H9 (cell line): ENCODE measurements at places on chromosomes 3 and 15. TPM values are rescaled to one million over a fixed set of nuclear protein-coding genes. Genes with fewer than 3 reads are reported as not detected.

SNAP23 gene
- total RNA-seq, result 55.2 and 63.2 TPM in 2 replicates

TMEM212 gene
- total RNA-seq, result not detected in 2 replicates

FOXB1 gene
- 3.5 and 3.7 TPM in 2 replicates for total RNA-seq

MFAP1 gene
- 44.7 and 47.8 TPM in 2 replicates for total RNA-seq

ARID3B gene
- total RNA-seq, result 101 and 110 TPM in 2 replicates

UPK1B gene
- total RNA-seq, result 0.33 and 1.0 TPM in 2 replicates

DNA sequence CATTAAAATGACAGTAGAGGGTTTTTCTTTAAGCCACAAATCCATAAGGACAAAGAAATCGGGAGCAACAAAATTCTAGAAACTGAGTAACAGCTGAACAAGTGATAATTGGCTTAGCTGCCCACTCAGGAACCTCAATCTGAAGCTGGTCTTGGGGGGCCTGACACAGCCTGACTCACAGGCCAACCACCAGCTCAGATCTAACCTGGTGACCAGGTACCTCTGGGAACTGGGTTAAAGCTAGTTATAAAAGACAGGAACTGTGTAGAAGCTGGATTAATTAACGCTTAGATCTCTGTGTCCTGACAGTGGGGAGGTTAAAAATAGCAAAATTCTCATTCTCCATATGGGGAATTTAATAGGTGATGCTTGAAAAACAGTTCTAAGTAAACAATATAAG is 161.9 kb downstream of the PLCL2 start:
- DNase-seq, result no peak

DNA sequence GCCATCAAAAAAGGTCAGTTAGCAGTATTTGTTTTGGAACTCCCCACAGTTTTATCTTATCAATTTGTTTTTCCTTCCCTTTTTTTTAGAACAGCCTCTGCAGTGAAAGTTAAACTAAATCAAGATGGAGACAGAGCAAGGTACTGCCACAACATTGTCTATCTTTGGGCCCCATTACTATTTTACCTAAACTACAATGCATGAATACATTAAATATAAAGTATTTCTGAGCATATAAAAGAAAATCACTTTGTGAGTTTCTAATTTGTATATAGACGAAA is 139.5 kb downstream of the MEIS2 start:
- DNase-seq, result no peak

DNA sequence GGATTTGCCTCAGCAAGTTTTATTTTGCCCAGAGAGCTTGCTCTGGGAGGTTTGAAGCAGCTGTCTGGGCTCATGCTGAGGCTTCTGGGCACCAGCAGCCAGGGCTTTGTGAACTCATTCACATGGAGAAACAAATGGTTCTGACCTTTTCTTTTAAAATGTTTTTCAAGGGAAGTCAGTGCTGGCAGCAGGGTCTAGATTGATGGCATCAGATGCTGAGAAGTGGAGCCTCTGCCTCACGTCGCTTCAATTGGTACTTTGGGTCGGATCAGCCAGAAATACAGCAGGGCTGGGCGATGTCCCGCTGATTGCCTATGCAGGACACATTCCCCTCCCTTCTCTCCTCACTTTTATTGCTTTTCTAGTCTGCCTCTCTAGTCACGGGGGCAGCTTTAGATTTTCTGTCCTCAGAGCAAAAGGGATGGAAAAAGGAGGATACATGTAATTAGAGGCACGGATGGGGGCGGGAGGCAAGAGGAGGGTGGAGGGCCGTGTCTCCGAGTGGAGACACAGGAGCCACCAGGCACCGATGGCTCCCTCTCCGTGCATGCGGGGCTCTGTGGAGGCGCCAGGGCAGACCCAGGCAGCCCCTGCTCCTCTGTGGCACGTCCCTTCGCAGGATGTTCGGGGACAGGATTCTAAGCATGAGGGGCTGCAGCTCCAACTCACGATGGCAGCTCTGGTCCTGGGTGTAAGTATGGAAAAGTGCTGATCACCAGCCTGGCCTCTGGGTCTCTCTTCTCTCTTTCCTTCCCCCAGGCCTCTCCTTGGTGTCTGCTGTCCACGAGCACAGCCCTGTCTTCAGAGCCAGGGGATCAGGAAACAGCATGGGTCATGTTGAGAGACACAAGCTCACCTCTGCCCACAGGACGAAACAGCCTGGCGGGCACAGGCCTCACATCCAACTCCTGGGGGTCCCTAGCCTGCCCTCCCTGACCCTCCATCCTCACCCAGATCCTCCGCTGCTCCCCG is 116.1 kb downstream of the FAM43A start:
- no peak for DNase-seq

DNA sequence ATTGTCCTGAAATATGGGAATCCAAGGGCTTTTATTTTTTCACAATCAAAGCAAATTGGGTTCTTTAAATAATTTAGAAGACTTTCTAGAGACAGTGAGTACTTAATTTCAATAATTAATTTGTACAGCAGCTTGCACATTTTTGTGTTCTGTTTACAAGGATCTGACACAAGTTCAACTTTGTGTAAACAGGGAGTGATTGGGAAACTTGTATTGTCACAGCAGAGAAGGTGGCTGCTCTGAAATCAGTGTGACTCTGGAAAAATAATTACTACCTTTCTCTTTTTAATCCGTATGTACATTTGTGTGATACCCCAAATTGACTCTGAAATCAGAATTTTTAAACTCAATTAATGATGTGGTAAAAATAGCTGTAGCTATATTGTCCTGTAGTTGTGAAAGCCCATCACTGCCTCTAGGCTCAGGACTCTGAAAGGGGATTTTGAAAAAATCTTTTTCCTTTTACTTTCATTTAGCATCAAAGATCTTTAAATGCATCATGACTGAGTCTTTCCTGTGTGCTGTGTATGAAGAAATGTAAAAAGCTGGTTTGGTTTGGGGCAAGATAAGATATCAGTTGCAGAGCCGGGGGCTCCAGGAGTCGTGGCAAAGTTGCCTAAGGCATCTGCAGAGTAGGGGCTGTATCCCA is 45.1 kb downstream of the MFSD1 start:
- no peak for DNase-seq

DNA sequence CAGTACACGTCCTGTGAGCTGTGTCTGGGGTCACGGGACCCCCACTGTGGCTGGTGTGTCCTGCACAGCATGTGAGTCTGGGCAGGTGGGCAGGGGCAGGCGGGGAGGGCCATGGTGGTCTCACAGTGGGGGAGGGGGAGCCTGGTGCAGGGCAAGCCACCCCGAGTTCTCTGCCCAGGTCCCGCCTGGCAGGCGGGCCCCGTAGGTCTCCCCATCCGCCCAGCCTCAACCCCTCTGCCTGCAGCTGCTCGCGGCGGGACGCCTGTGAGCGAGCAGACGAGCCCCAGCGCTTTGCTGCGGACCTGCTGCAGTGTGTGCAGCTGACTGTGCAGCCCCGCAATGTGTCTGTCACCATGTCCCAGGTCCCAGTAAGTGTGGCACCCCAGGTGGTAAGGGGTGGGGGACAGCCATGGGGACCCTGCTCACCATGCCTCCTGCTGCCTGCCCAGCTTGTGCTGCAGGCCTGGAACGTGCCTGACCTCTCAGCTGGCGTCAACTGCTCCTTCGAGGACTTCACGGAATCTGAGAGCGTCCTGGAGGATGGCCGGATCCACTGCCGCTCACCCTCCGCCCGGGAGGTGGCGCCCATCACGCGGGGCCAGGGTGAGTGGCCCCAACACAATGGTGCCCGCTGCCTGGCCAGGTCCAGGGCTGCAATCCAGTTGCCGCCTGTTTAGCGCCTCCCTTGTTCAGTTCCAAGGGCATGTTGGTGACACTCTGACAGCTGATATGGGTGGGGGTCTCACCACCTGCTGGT is 21.9 kb downstream of the PLXNA1 start:
- peak; percentile 55 for DNase-seq

- peak; percentile 60 for DNase-seq
Observed at GRCh38 chr3:128270559-128271492, 117.5 kb downstream of the EEFSEC start.

DNA sequence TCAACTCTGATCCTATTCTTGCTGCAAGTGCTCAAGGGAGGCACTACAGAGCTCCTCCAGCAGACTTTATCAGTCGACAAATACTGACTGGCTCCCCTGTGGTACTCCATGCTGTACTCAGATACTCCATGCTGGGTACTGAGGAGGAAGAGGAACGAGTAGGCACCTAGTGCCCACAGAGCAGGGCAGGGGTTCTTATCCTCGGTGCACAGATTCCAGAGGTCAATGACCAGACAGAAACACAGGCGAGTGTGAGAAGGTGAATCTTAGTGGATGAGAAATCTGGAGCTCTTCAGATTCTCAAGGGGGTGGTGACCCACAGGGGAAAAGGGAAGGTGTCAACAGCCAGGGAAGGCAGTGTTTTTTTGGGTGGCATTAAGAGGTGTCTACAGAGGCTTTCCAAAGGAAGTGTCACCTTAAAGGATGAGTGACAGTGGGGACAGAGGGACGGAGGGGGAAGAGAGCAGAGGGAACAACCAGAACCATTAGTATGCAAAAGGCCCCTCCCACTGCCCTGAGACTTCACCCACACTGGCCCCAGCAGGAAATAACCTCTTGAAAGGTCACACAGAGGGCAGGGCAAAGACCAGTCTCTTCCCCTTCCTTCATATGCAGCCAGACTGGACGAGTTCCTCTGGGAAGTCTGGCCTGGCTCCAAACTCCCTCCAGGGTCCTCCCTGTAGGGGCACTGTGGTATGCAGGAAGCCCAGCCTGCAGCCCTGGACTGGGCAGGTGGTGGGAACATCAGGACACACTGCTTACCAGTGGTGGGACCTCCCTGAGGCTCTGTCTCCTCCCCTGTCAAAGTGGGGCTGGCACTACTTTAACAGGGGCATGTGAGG is 27.5 kb downstream of the CCDC12 start:
- peak; percentile 41 for DNase-seq

DNA sequence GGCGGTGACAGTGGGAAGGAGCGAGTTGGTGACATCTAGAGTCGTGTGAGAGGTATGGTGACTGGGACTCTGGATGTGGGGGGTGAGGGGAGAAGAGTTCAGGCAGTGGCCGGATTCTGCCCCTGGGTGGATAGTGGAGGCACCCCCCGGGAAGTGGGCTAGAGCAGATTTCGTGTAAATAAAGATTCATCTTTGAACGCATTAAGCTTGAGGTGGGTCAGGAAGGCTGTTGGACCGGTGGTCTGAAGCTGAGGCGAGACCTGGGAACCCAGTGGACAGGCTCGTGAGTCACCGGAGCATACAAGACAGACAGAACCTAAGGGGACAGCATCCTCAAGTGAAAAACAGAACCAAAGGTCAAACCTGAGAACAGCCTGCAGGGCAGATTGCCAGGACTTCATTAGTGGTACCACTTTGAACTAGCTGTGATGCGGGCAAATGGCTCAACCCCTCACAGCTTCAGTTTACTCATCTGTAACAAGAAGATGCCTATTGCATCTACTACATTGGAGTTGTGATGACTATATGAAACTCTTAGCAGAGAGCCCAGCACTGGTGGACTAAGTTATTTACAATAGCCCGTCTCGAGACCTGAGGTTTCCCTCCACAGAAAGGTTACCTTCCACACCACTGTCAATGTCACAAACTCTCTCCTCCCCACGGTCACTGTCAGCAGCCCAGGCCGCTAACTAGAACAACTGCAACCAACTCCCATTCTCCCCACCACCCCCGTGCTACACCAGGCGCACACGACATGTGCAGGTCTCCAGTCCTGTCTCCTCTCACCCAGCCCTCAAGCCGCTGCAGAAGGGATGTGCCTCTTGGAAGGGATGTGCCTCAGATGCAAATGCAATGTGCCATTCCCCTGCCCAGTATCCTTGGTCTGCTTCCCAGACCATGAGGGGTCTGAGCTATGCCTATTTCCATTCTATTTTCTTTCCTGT is 901 bp upstream of the CLN6 start:
- DNase-seq, result no peak

GRCh38 chr3:65915477-65915876 is 123.2 kb downstream of the MAGI1 start:
- DNase-seq, result no peak
